Activated CD8-positive, alpha-beta memory T cell treated with anti-CD3 and anti-CD28 coated beads, Interleukin-2, amount 50 U/mL, for 48 hours (primary cell): ENCODE measurements at places on chromosomes 2 and 18.

- DNase-seq: no peak
Observed at GRCh38 chr2:21326152-21326551, 202.4 kb downstream of the TDRD15 start.

DNA sequence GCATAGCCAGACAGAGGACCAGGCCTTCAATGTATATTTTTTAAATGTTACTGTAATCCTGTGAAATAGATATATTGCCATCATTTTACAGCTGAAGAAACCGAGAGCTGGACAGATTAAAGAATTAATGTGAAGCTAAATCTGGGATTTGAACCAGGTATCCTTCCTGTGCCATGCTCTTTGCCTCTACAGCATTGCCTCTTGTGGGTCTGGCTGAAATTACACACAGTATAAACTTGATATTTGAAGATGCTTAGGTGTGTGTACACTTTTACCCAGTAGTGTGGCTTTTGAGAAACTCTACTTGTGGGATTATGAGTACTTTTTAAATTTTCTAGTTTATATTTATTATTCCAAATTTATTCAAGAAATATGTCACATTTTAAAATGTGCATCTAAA lies 264.5 kb downstream of the CNTNAP5 start:
- DNase-seq: no peak

- no peak for DNase-seq
Observed at GRCh38 chr18:38940475-38940862, 1374.9 kb upstream of the CELF4 start.

- no peak for DNase-seq
Observed at GRCh38 chr18:5073026-5073944, 123.8 kb downstream of the AKAIN1 start.

DNA sequence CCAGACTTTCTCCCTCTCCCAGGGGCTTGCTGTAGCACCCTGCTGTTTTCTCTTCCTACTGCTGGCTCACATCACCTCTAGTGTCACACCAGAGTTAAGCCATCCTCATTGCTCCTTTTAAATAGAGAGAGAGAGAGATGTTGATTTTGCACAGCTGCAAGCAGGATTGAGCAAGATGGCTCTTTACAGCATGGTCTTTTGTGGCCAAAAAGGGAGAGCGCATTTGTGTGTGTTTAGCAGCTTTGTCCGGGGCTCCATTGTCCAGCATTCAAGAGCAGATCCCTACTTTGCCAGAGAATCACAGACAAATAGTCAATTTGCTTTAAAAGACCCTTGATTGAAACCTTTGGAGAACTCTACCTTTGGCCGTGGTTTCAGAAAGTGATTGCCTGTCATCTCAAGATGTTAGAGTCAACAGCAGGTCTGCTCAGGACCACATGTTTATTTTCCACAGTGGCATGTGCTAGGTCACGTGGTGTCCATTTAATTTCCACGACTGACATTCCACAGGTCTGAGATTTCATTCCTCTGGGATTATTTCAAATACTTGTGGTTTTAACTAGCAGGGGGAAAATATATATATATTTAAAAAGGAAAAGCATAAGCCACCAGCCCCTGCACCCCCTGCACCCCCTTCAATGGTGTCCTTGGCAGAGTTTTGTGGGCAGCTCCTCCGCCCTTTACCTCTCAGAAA lies 359.9 kb upstream of the SLC14A2 start:
- no peak for DNase-seq

GRCh38 chr2:128270672-128271596 lies 47.7 kb downstream of the HS6ST1 start:
- DNase-seq: no peak

GRCh38 chr2:135218426-135218825 lies 166.3 kb downstream of the RAB3GAP1 start:
- DNase-seq: no peak

DNA sequence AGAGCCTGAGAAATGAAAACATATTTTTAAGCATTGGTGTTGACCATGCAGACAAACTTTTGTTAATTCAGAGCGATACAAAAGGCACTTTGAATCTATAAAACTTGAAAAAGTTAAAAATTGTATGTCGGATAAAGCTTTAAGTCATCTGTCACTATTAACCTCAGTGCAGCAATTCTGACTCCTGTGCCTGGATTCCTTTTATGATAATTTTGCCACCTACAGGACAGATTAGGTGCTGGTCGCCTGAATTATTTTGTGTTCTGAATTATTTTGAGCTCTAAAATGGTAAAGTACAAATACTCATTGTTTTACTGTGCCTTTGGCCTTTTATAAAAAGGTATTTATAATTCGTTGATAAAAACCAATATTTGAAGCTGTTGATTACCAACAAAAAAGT lies 19.4 kb upstream of the RNF138 start:
- no peak for DNase-seq

GRCh38 chr2:136207030-136207623 lies 89.2 kb upstream of the CXCR4 start:
- no peak for DNase-seq

- peak; percentile 45 for DNase-seq
Observed at GRCh38 chr2:238100821-238101771, 956 bp downstream of the ESPNL start.

- no peak for DNase-seq
Observed at GRCh38 chr18:1505856-1506255, 601.2 kb downstream of the ADCYAP1 start.

GRCh38 chr18:13500869-13501542 lies 225.4 kb downstream of the FAM210A start:
- no peak for DNase-seq

- DNase-seq: no peak
Observed at GRCh38 chr18:72849671-72850070, 18.1 kb downstream of the NETO1 start.

GRCh38 chr2:242064364-242065250 lies 195.1 kb downstream of the RTP5 start:
- DNase-seq: no peak

GRCh38 chr18:55753643-55754263 lies 165.8 kb upstream of the TCF4 start:
- no peak for DNase-seq

DNA sequence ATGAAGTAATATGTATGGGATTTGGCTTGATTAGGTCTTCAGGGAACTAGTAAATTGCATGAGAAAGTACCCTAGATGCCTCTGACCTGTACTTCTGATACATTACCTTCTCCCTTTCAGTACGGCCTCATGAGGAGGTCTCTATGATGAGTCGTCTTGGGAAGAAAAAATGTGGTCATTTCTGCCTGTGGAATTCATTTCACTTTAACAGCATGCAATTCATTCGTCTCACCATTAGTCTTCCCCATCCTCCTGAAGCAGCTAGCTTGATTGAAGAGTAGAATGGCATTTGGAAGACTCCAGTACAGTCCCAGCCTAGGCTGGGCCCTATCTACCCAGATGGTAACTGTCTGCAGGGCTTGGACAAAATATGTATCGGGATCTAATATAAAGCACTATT lies 52.2 kb downstream of the TMX3 start:
- no peak for DNase-seq

DNA sequence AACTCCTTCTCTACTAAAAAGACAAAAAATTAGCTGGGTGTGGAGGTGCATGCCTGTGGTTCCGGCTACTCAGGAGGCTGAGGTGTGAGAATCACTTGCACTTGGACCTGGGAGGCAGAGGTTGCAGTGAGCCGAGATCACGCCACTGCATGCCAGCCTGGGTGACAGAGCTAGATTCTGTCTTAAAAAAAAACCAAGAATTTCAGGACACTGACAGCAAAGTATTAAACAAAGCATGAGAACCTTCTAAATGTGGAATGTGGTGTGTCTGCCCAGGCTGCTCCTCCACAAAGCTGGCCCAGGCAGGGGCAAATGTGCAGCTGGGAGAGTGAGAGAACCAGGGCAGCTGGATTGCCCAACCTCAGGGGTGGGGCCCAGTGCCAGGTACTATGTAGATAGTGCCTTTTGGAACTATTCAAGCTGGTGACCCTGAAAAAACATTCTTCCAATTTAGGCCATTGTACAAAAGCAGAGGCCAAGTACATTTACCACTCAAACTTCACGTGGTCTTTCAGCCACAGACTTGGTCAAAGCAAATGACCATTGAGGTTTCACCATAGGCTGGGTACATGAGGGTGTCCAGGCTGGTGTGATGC lies 6.7 kb upstream of the UGT1A5 start:
- DNase-seq: no peak

DNA sequence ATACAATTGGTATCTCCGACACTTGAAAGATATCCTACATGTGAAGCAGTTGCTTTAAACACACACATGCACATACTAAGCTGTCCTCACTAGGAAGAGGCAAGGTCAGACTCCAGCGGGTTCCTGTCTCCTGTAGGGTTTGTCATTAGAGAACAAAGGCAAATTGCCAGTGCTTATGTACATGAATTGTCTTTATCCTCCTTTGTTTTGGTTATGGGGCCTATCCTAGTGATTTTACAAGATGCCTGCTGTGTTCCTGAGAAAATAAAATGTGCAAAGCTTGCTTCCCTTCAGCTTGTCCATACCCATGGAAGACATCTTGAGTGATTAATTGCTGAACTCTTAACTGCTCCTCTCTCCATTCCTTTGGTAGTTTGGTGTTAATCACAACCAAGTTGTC lies 86.7 kb upstream of the SLC39A10 start:
- DNase-seq: no peak

GRCh38 chr2:74849228-74849892 lies 15.4 kb downstream of the HK2 start:
- DNase-seq: no peak

DNA sequence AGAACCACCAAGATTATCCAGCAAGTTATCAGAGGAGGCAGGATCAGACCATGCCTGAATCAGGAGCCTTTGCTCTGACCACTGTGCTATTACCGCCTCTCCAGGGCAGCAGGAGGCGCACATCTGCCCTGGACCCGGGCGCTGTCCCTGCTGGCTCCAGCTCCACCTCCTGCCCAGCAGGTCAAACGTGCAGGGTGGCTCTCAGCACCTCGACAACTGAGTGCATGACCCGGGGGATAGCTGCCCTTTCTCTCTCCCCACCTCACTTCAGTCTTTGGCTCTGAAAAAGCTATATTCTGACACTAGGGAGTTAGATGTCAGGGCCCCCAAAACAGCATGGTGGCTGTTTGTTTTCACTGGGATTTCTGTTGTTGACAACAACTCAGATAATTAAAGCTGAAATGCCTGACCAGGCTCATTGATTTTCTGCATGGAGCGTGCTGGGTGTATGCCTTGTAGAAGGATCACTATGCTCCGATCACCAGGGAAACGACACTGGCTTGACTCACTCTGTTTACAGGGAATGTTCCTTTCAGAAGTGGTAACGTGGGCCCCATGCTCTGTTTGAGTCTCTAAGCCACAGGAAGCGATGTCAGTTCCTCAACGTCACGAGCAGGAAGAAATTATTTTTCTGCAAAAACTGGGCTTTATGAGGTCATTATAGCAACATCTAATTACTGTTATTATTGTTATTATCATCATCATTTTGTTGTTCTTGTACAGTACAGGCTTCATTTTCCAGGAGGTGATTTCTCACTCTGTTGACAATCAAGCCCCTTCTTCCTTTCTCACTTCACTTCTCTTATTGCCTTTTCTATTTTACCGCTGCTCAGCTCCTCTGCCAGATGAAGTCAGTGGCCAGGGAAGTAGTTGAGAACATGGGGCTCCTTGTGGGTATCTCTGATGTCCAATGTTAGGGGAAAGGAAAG lies 125.6 kb downstream of the PLB1 start:
- no peak for DNase-seq

- no peak for DNase-seq
Observed at GRCh38 chr18:37657493-37657892, 91.9 kb upstream of the CELF4 start.

DNA sequence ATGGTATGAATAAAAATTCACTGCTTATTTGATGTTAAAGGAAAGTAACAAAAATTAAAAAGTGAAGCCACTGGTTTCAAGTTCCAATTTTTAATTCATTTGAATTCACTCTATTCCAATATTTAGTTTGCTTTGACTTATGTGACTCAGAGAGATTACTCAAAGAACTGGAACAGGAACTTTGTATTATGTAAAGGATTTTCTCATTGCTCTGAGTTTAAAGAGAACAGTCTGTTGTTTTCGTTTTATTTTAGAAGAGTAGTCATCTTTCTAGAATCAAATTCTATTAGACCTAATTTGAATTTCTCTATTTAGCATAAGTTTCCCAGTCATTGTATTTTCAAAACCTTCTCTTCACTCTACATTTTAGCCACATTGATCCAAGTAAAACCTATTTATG lies 300.1 kb upstream of the SLC8A1 start:
- DNase-seq: no peak

DNA sequence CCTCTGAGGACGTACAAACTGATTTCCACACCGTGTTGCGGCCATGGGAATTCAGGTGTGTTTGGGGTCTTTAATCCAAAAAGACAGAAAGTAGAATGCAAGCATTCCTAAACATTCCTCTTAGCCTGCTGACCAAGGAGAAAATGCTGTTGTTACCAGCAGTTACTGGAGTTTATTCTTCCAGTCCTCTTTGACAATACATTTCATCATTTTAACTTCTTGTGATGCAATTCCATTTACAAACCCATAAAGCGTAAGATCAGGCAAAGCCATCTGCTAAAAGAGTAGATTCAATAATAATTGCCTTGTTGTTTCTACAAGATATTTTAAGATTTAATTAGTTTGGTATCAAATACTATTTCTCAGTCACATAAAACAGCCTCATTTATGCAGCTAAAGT lies 32.7 kb downstream of the SPIRE1 start:
- DNase-seq: no peak

DNA sequence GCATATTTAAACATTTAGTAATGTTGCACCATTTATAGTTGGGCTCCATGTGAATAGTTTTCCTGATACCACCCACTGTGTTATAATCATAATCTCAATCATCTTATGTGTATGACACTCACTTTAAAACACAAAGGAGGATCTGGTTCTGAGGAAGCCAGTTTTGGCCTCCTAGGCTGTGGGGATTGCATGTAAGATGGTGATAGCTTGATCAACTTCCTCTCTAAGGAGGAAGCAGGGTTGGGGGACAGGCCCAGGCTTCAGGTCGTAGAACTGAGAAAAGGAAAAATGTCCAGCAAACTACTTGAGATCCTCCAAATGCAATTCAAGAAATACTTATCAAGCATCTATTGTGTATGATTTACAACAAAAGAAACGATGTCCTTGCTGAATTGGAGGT lies 4.9 kb upstream of the PPM1B start:
- DNase-seq: no peak

- DNase-seq: no peak
Observed at GRCh38 chr2:171964308-171964707, 35.4 kb upstream of the METAP1D start.

- peak; percentile 38 for DNase-seq
Observed at GRCh38 chr2:85712336-85712735, 18.2 kb downstream of the GNLY start.

GRCh38 chr2:129165006-129165405 lies 814.5 kb upstream of the RAB6C start:
- no peak for DNase-seq

GRCh38 chr2:168343586-168343985 lies 96.2 kb upstream of the STK39 start:
- no peak for DNase-seq

GRCh38 chr2:67213270-67213670 lies 183.9 kb upstream of the ETAA1 start:
- no peak for DNase-seq

GRCh38 chr2:240649331-240649730 lies 24.1 kb downstream of the GPR35 start:
- no peak for DNase-seq

GRCh38 chr2:57100436-57100835 lies 916.6 kb downstream of the CCDC85A start:
- no peak for DNase-seq
